ENCODE measurements at places on chromosomes 2 and 18.

DNA sequence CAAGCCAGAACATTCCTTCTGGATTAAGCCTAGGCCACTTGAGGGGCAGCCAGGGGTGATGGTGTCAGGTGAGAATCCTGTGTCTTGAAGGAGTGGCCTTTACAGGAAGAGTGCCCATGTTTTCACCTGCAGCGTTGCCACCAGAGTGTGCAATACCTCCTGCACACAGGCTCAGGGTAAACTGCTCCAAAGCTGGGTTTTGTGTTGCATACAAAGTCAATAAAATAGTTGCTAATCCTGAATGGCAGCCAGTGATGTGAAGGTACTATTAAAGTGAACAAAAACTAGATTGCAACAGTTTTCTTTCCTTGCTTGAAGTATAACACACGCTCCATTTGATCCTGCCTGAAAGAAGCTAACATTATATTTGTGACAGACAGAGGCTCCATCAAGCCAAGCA, 64.4 kb upstream of the NRP2 start:
- DNase-seq, result no peak

DNA sequence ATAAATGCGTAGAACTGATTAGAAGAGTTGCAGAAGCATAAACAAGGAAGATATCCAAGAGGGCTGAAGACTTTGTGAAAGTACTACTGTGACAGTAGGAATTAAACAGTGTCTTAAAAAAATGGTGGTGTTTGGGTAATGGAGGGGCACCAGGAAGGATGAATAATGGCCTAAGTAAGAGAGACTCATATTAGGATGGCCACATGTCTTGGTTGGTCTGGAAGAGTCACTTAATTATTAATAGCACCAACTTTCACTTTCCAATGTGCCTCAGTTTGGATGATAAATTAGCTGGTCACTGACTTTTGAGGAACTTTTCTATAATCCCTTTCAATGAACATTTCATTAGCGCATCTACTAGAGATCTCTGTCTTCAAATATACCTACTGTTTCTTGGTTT, 372.2 kb downstream of the NYAP2 start:
- no peak for DNase-seq

GRCh38 chr2:58866040-58866439, 624.9 kb upstream of the FANCL start:
- no peak for DNase-seq

- no peak for DNase-seq
Measured at GRCh38 chr18:70931942-70932814, 643.3 kb downstream of the SOCS6 start.

GRCh38 chr2:20242727-20243377, 17.9 kb upstream of the SDC1 start:
- no peak for DNase-seq

GRCh38 chr2:216683846-216684245, 11.5 kb downstream of the IGFBP5 start:
- DNase-seq, result no peak

GRCh38 chr2:886072-887022, 64.3 kb upstream of the SNTG2 start:
- no peak for DNase-seq

DNA sequence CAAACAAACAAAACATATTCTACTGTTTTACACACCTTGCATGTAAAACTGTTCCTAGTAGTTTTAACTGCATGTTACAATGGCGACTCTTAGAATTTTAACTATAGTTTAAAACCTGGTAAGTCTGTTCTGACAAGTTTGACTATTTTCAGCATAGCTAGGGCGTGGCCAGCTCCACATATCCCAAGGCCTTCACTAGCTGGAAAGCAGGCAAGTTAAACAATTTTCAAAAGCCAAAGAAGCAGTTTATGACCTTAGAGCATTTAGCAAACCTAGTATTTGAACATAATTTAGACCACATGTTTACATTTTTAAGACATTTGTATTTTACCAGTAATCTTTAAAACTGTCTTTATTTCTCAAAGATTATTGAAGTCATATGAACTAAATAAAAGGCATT, 402.8 kb upstream of the SYT4 start:
- DNase-seq, result no peak

DNA sequence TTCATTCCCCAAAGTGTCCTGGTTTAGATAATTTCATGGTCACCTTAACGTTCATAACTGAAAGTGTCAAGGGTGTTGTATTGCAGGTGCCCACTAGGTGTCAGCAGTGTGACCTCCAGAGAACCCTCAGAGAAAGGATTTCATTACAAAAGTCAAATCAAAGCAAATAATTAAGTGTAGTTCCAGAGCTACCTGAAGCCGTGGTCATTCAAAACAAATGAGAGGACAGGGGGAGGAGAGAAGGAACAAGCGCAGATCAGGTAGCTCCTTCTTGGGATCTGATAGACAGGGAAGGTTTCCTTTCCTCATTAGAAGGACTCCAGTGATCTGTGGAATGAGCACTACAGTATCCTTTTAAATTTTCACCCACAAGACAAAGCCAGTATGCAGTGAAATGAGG, at the start of gene SLC9A4:
Gene SLC9A4 (plus strand): TSS at position 207 of the 400 bp plus-strand sequence. CDS start 534 bp downstream, outside the sequence.
- no peak for DNase-seq
